ENCODE measurements at places on chromosomes 4 and X.

GRCh38 chrX:72258174-72258573, 18.9 kb downstream of the RPS4X start:
- DNase-seq: no peak

- no peak for DNase-seq
These were observed 1.7 kb upstream of the TMEM271 start for GRCh38 chr4:577499-578450.

DNA sequence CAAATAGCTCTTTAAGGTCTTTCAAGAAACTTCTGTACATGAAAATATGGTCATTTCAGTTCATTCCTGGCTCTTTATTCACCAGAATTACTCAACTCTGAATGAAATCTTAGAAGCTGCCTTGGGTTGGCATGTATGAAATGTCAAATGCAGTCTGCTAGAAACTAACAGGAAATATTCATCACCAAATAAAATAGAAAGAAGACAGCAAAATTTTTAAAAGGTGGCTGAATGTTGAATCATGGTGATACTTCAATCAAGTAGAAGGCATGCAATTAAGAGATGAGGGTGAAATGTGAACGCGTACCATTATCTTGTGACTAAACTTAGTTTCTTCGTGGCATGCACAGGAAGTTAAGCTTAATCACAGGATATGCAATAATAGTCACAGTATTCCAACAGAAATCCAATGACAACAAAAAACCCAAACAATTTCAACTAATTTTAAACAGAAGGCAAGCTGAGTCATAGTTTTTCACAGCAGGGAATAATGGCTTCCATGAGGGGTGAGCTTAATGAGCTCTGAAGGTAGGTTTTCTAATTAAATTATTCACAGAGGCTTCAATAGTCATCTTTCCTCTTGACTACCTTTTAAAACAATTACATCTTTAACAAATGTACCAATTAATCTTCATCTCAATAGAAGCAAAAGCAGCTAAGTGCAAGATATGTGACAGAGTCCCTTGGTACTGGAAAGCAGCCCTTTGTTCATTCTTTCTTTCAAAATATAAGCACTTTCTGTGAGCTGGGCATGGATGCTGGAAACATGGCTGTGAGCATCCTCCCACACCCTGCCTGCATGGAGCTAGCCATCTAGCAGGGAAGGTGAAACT, 44.5 kb downstream of the SCFD2 start:
- no peak for DNase-seq

DNA sequence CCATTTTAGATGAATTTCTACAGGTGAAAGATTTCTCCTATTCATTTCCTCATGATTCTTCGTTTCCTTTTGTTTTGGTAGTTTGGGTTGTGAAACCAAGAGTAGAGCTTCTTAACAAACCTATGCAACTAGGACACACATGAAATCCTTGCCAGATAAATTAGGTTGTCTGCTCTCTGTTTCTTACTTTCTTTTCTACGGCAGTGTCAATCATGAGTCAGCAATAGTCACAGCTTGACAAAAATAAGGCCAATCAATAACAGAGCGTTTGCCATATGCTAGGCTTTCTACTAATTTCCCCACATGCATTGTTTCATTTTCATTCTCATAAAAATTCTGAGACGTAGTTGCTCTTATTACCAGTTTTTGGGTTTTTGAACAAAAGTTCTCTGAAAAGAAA, 20.3 kb downstream of the CLRN2 start:
- DNase-seq: no peak

- no peak for DNase-seq
These were observed 409 bp downstream of the UGDH start for GRCh38 chr4:39526765-39527295.

- no peak for DNase-seq
These were observed 19.4 kb downstream of the SORBS2 start for GRCh38 chr4:185792384-185793115.

- no peak for DNase-seq
These were observed 357.0 kb upstream of the AADAT start for GRCh38 chr4:170446782-170447181.

DNA sequence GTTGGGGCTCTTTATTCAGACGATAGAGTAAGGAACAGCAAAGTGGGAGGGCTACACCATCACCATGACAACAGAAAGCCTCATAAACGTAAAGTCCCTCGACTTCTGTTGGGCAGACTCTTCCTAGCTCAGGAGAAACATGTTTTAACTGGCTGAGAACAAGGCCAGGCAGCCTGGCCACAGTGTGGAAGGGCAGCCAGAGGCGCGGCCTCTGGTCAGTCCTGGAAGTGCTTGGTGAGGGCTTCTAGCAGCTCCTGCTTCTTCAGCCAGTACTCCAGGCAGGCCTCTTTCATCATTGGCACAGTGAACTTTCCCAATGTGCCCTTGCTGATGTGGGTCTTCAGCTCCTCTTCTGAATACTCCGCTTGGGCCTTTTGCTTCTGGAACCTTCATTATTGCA, 690.9 kb downstream of the PCDH19 start:
- DNase-seq: no peak

- DNase-seq: no peak
These were observed 75.2 kb downstream of the INTS12 start for GRCh38 chr4:105633241-105633640.

GRCh38 chrX:121832446-121832845, 785.0 kb downstream of the GLUD2 start:
- DNase-seq: no peak

GRCh38 chr4:7852568-7853185, 87.0 kb downstream of the AFAP1 start:
- DNase-seq: no peak

GRCh38 chrX:102684772-102685520, 27.3 kb upstream of the GPRASP2 start:
- DNase-seq: no peak

- no peak for DNase-seq
These were observed 3.2 kb downstream of the HTRA3 start for GRCh38 chr4:8272472-8273428.

DNA sequence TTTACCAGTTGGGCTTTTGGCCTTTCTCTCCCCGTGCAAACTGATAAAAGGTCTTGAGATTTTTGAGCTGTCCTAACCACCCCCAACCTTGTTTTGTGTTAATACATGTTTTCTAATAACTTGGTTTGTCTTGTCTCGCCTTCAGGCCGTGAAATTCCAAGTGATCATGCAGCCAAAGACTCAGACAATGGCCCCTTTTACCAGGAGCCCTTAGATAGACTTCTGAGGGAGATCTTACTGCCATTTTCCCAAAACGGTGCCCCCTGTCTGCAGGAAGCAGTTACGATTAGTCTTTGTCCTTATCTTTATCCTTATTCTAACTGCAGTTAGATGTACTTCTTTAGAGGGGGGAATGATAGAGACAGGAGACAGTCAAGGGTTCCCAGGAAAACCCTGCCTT, 245.3 kb upstream of the HDX start:
- DNase-seq: no peak

Data from RWPE2 (cell line).